A549 treated with GW870086 at 1 μM for 4 hours (cell line): ENCODE measurements at places on chromosomes 2 and 18. TPM values are rescaled to one million over a fixed set of nuclear protein-coding genes. Genes with fewer than 3 reads are reported as not detected.

DIPK1C gene
- not detected in 5 replicates for total RNA-seq

RAB6C gene
- total RNA-seq, result not detected in 5 replicates

SH3RF3 gene
- total RNA-seq, result 0.49 to 0.66 TPM (median 0.57 TPM) in 5 replicates

CAPN14 gene
- 0.05 TPM in 1 of 5 replicates, not detected in the others for total RNA-seq

CCDC85A gene
- total RNA-seq, result 0.10 to 0.23 TPM (median 0.19 TPM) in 5 replicates

TTLL4 gene
- 22.1 to 27.1 TPM (median 25.3 TPM) in 5 replicates for total RNA-seq

KCNE4 gene
- 0.24 to 0.69 TPM (median 0.57 TPM) in 5 replicates for total RNA-seq

ORMDL1 gene
- 37.9 to 48.7 TPM (median 43.7 TPM) in 5 replicates for total RNA-seq

LRRTM1 gene
- total RNA-seq, result not detected in 5 replicates

DSC3 gene
- 1.2 to 1.7 TPM (median 1.5 TPM) in 5 replicates for total RNA-seq

M1AP gene
- total RNA-seq, result not detected in 5 replicates

RIT2 gene
- total RNA-seq, result not detected in 5 replicates

COL6A3 gene
- total RNA-seq, result 0.08 to 0.23 TPM (median 0.14 TPM) in 5 replicates

CYBRD1 gene
- 22.7 to 33.3 TPM (median 29.8 TPM) in 5 replicates for total RNA-seq

SATB2 gene
- total RNA-seq, result 2.9 to 3.6 TPM (median 3.0 TPM) in 5 replicates

ACADL gene
- total RNA-seq, result 0.06 to 0.09 TPM (median 0.07 TPM) in 3 of 5 replicates, not detected in the others

ANKRD30B gene
- total RNA-seq, result not detected in 5 replicates

ANO7 gene
- 1.5 to 2.3 TPM (median 1.7 TPM) in 5 replicates for total RNA-seq

SERPINB12 gene
- not detected in 5 replicates for total RNA-seq

PRKD3 gene
- total RNA-seq, result 8.3 to 16.3 TPM (median 13.2 TPM) in 5 replicates

REG1B gene
- not detected in 5 replicates for total RNA-seq

TCF7L1 gene
- total RNA-seq, result 7.7 to 9.9 TPM (median 8.5 TPM) in 5 replicates

DNPEP gene
- 54.9 to 67.6 TPM (median 60.7 TPM) in 5 replicates for total RNA-seq

FASTKD1 gene
- 18.8 to 30.4 TPM (median 21.9 TPM) in 5 replicates for total RNA-seq

SP110 gene
- 6.0 to 7.7 TPM (median 7.4 TPM) in 5 replicates for total RNA-seq

EPHA4 gene
- 0.33 to 1.2 TPM (median 0.90 TPM) in 5 replicates for total RNA-seq

NT5DC4 gene
- total RNA-seq, result not detected in 5 replicates

ATG16L1 gene
- total RNA-seq, result 37.5 to 48.4 TPM (median 44.9 TPM) in 5 replicates

SP3 gene
- total RNA-seq, result 30.0 to 43.7 TPM (median 37.7 TPM) in 5 replicates

CHRND gene
- total RNA-seq, result not detected in 5 replicates

PPP1R1C gene
- total RNA-seq, result 0.83 to 2.6 TPM (median 1.8 TPM) in 5 replicates

FOXI3 gene
- 0.06 TPM in 1 of 5 replicates, not detected in the others for total RNA-seq

CNGA3 gene
- 0.03 to 0.06 TPM in 2 of 5 replicates, not detected in the others for total RNA-seq

ERBB4 gene
- not detected in 5 replicates for total RNA-seq

ANKRD30BL gene
- total RNA-seq, result not detected in 5 replicates

FZD7 gene
- total RNA-seq, result 5.5 to 7.3 TPM (median 6.6 TPM) in 5 replicates

SCN3A gene
- total RNA-seq, result not detected in 5 replicates

DSG3 gene
- total RNA-seq, result 0.03 TPM in 2 of 5 replicates, not detected in the others

SPRED2 gene
- total RNA-seq, result 29.8 to 37.6 TPM (median 34.2 TPM) in 5 replicates

IL1R2 gene
- total RNA-seq, result 0.72 to 1.9 TPM (median 1.0 TPM) in 5 replicates

NLRC4 gene
- 0.03 to 0.09 TPM (median 0.09 TPM) in 4 of 5 replicates, not detected in the other for total RNA-seq

STAT4 gene
- total RNA-seq, result 3.9 to 7.0 TPM (median 5.5 TPM) in 5 replicates

DSC1 gene
- not detected in 5 replicates for total RNA-seq

SAG gene
- 0.02 TPM in 1 of 5 replicates, not detected in the others for total RNA-seq

LRATD1 gene
- 0.02 to 0.09 TPM (median 0.05 TPM) in 4 of 5 replicates, not detected in the other for total RNA-seq

FABP1 gene
- total RNA-seq, result not detected in 5 replicates
